Activated CD4-positive, alpha-beta T cell treated with anti-CD3 and anti-CD28 coated beads, Interleukin-2, amount 10 ng/mL, durations not matched to agents 7 days and 5 days (primary cell): ENCODE measurements at places on chromosomes 12 and 14. TPM values are rescaled to one million over a fixed set of nuclear protein-coding genes. Genes with fewer than 3 reads are reported as not detected.
A peak's percentile ranks its signal among the peaks of the same experiment; 100 is the strongest.

The FGF6 gene
- total RNA-seq, result not detected

The OLR1 gene
- not detected for total RNA-seq

The CAPS2 gene
- 2.1 TPM for total RNA-seq

The LYZ gene
- not detected for total RNA-seq

DNA sequence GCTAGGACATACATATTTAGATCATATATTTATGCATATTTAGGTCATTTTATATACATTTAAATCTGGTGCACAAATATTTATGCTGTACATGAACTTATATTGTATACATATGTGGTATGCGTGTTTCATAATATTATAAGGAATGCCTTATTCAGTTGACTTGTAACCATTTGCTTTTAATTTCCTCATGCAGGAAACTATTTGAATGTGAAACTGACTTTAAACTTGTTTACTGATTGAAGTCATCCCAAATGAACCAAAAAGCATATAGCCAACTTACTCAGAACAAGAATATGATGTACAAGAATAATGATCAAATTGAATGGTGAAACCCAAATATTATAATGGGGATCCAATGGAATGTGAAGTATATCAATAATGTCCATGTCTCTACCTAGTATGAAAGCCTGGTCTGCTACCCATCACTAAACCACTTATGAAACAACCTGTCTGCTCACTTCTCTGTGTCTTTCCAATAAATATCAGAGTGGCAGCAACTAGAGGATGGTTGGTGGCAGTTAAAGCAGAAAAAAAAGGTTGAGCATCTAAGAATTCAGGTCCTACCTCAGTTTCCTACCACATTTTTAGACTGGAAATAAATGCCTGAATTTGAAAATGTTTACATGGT lies 38.3 kb downstream of the RPS6KA5 start:
- H3K27ac ChIP-seq, result peak overlapping the region; percentile 98
- H3K36me3 ChIP-seq, result peaks cover 57% of the 10 kb centered on the region
- peak; percentile 40 for DNase-seq
- H3K4me1 ChIP-seq, result peaks cover 72% of the 10 kb centered on the region
- H3K27me3 ChIP-seq, result no peaks in the 10 kb centered on the region
- peak overlapping the region; percentile 73 for H3K4me3 ChIP-seq

DNA sequence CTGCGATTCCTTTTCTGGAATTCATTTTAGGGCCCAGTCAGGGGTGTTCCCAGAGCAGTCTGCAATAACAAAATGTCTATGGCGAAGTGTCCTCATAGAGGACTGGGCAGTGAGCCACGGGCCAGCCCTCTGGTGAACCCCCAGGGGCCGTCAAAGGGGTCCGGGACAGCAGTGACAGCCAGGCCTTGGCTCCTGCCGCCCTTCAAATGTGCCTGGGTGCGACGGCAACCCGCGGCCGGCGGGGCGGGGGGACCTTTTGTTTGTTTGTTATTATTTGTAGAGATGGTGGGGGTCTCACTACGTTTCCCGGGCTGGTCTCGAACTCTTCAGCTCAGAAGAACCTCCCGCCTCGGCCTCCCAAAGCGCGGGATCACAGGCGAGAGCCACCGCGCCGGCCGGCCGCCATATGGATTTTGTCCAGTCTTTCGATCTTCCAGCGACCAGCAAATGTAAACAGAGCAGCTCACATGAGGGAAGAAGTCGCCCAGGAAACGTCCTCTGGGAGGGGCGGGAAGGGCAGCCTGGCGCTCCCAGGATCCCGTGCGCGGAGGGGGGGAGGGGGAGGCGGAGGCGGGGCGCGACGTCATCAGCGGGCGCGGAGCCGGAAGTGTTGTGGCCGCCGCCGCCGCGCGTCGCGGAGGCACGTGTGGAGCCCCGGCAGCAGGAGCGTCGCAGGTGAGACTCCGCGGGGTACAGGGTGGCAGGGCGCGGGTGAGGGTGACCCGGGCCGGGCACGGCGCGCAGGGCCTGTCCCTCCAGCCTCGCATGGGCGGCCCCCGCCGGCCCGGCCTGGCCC lies at the start of gene TRMT61A:
TRMT61A (plus strand) TSS at position 610 of the 796 bp plus-strand sequence. CDS start 783 bp downstream, outside the sequence.
- H3K27me3 ChIP-seq, result peaks cover 10% of the 10 kb centered on the region
- peaks cover 4% of the 10 kb centered on the region for H3K36me3 ChIP-seq
- peak within 1 kb of the TSS; percentile 95 for H3K4me3 ChIP-seq
- DNase-seq, result peak; percentile 76

DNA sequence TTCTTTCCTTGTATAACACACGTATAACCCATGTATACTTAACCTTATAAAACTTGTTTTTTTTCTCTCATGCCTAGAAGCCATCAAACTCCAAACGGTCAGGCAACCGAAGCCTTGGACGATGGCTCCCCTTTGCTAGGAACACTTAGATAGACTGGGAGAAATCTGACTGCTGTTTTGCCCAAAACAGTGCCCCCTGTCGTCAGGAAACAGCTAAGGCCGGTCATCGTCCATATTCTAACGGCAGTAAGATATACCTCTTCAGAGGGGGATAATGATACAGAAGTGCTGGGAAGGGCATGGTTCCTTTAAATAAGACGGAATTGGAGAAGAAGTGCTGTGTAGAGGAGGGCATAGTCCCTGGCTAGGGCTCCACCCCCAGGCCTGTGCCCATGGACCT lies 130.5 kb downstream of the SLC41A2 start:
- H3K27ac ChIP-seq, result no peak overlapping the region
- H3K4me1 ChIP-seq, result peaks cover 3% of the 10 kb centered on the region
- DNase-seq, result no peak
- H3K27me3 ChIP-seq, result no peaks in the 10 kb centered on the region
- H3K36me3 ChIP-seq, result peaks cover 5% of the 10 kb centered on the region
- no peak overlapping the region for H3K4me3 ChIP-seq

DNA sequence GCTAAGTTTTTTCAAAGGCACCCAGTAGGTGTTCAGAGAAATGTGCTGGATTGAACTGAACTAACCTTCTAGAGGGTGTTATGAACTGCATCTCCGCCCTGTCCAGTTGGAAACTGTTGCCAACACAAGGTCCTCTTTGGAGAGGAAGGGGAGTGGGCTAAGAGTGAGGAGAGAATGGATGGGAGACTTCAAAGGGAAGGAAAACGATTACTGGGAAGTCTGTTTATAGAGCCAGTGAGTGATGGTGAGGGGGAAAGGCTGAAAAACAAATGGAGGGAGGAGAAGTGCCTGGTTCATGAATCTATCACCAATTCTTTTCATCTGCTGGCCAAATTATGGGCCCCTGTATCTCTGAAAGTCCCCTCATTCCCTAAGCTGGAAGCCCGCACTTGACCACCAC lies 86.0 kb upstream of the TBX5 start:
- H3K4me3 ChIP-seq, result no peak overlapping the region
- DNase-seq, result no peak
- peaks cover 3% of the 10 kb centered on the region for H3K27me3 ChIP-seq
- H3K27ac ChIP-seq, result no peak overlapping the region

- no peaks in the 10 kb centered on the region for H3K4me1 ChIP-seq
- no peaks in the 10 kb centered on the region for H3K27me3 ChIP-seq
- no peak overlapping the region for H3K4me3 ChIP-seq
- no peak for DNase-seq
- no peak overlapping the region for H3K27ac ChIP-seq
These were observed 44.5 kb downstream of the RERGL start for GRCh38 chr12:18045446-18045992.

GRCh38 chr12:117119592-117120198 lies 20.5 kb upstream of the TESC start:
- no peaks in the 10 kb centered on the region for H3K36me3 ChIP-seq
- no peaks in the 10 kb centered on the region for H3K4me1 ChIP-seq
- no peak overlapping the region for H3K27ac ChIP-seq
- no peak overlapping the region for H3K4me3 ChIP-seq
- DNase-seq, result peak; percentile 45
- H3K27me3 ChIP-seq, result no peaks in the 10 kb centered on the region

DNA sequence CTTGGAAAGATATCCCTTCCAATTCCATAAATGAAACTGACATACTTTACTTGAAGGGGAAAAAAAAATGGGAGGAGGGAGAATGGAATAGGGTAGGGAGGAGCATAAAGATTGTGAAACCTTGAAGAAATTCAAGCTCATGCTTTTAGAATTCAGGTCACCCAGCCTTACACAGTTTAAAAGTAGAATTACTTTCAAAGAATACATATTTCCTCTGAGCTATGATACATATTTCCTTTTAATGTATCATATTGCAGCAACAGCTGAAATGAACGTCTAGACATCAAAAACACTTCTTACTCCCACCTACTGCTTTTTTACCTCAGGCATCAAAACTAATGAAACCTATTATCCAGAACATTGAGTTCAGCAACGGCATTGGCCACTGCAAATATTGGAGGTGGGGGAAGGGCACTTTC lies 156.0 kb downstream of the MED13L start:
- no peak for DNase-seq
- H3K4me3 ChIP-seq, result no peak overlapping the region
- peaks cover 51% of the 10 kb centered on the region for H3K4me1 ChIP-seq

DNA sequence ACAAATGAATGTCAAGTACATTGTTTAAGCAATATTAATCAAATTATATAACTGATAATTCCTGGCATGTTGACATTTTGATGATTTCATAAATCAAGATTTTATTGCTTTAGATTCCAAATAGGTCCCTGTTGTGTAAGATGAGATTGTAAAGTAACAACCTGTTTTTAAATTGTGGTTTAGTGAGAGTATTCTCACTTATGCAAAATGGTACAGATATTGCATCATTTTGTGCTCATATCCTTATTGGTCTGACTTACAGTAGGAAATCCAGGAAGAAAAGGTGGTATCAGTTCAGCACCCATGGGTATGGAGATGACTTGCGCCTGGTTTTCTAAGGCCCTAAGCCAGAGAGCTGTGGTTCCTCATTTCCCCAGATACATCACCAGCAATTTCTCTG lies 165.5 kb downstream of the KIF21A start:
- no peaks in the 10 kb centered on the region for H3K36me3 ChIP-seq
- H3K4me3 ChIP-seq, result no peak overlapping the region
- DNase-seq, result no peak
- no peak overlapping the region for H3K27ac ChIP-seq

- H3K4me3 ChIP-seq, result no peak overlapping the region
- H3K36me3 ChIP-seq, result peaks cover 29% of the 10 kb centered on the region
- DNase-seq, result no peak
- no peak overlapping the region for H3K27ac ChIP-seq
These were observed 72.2 kb downstream of the DDX51 start for GRCh38 chr12:132071830-132072384.

DNA sequence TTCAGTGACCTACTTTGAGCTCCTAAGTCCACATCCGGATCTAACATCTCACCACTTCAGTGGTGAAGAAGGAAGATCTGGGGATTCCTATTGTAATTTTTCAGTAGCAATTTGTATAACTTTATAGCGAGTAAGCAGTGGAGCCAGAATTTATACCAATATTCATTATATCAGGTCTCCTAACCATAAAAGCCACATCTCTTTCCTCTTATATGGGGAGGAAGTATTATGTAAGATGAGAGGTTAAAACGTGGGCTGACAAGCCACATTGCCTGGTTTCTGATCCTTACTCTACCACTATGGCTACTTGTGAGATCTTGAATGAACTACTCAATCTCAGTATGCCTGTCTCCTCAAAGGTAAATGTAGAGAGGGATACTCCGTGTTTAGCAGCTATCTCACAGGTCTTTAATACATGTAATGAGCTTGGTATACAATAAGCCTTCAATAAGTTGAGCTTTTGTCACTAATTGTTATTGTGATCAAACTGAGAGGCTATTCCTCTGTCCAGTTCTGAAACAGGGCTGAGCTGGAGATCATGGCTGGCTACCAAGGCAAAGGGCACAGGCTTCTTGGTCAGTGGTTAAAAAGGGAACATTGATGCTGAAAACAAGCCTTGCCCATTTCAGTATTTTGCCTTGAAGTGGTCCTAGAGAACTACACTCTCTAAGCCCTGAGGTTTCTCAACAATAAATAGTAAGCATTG lies 3.3 kb upstream of the TMEM117 start:
- H3K27me3 ChIP-seq, result peaks cover 26% of the 10 kb centered on the region
- peaks cover 29% of the 10 kb centered on the region for H3K4me1 ChIP-seq
- H3K27ac ChIP-seq, result no peak overlapping the region
- no peaks in the 10 kb centered on the region for H3K36me3 ChIP-seq

GRCh38 chr12:40263616-40264409 lies 39.0 kb downstream of the LRRK2 start:
- no peak overlapping the region for H3K4me3 ChIP-seq
- H3K27ac ChIP-seq, result no peak overlapping the region
- no peaks in the 10 kb centered on the region for H3K4me1 ChIP-seq
- no peaks in the 10 kb centered on the region for H3K36me3 ChIP-seq
- DNase-seq, result no peak
- H3K27me3 ChIP-seq, result no peaks in the 10 kb centered on the region

DNA sequence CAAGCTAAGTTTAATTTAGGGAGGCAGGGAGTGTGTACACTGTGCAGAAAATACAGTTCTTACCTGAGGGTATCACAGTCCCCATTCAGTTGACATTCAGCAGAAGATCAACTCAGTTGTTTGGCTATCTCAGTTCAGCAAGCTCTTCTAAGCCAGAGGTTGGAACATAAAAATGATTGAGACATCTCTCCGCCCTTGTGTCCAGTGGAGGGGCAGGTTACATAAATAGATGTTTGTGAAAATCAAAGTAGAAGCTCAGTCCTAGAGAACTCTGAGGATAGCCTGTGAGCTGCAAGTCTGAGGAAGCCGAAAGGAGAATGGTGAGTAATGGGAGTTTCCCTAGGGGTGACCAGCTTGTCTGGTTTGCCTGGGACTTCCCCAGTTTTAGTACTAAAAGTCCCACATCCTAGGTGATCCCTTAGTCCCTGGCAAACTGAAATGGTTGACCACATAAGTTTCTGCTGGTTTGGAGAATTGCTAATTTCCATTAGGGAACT lies 251.4 kb upstream of the ATP2B1 start:
- H3K27me3 ChIP-seq, result no peaks in the 10 kb centered on the region
- H3K4me1 ChIP-seq, result no peaks in the 10 kb centered on the region
- H3K36me3 ChIP-seq, result no peaks in the 10 kb centered on the region
- no peak overlapping the region for H3K4me3 ChIP-seq
- no peak for DNase-seq

DNA sequence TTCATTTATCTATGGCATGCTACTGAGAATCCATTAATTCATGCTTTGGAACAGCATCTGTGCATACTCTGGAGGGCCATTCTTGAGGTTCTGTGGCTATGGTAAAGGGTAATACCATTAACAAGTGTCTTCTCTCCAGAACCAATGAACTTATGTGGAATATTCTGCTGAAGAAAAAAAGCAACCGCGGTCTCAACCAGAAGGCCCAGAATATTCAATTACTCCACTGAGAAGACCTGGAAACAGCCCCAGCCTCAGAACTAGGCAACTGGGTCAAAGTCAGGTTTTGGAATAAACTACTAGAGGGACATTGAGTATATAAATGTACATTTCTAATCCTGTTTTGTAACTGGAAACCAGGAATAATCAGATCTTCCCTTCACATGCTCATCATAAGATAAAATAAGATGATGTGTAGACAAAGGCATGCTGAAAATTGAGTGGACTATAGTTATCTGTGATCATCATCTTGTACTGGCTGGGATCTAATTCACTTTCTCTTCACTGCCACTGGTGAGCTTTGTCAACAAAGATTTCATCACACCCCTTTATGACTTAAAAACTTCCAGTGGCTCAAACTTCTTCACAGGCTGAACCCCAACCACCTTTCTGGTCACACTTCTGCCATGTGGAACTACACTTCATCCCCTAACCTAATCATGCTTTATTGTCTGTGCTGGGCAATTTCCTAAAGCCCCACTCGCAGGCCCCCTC lies 6.0 kb downstream of the SPTB start:
- H3K27ac ChIP-seq, result no peak overlapping the region
- DNase-seq, result no peak
- H3K36me3 ChIP-seq, result no peaks in the 10 kb centered on the region
- no peaks in the 10 kb centered on the region for H3K4me1 ChIP-seq
- peaks cover 61% of the 10 kb centered on the region for H3K27me3 ChIP-seq
- H3K4me3 ChIP-seq, result no peak overlapping the region
